Naive thymus-derived CD4-positive, alpha-beta T cell (primary cell): ENCODE measurements at places on chromosomes 12 and 14. TPM values are rescaled to one million over a fixed set of nuclear protein-coding genes. Genes with fewer than 3 reads are reported as not detected.
A peak's percentile ranks its signal among the peaks of the same experiment; 100 is the strongest.

Gene LALBA
- not detected for polyA plus RNA-seq

Gene BICDL1
- polyA plus RNA-seq: 2.4 TPM

Gene SERPINA5
- not detected for polyA plus RNA-seq

GRCh38 chr12:50057000-50057841 lies at the start of gene ASIC1:
TSS of gene ASIC1 (plus strand) at chr12:50057596. CDS start at chr12:50058767, 1,171 bp downstream.
- peak; percentile 63 for DNase-seq

GRCh38 chr14:24368212-24368561 lies 203 bp downstream of the NFATC4 start:
- DNase-seq: no peak

- no peak for DNase-seq
These were observed 55.8 kb downstream of the TBX3 start for GRCh38 chr12:114628199-114628598.
